ENCODE measurements at places on chromosomes 16 and 17.

- no peak for DNase-seq
Measured at GRCh38 chr17:34617398-34617797, 38.0 kb downstream of the TMEM132E start.

DNA sequence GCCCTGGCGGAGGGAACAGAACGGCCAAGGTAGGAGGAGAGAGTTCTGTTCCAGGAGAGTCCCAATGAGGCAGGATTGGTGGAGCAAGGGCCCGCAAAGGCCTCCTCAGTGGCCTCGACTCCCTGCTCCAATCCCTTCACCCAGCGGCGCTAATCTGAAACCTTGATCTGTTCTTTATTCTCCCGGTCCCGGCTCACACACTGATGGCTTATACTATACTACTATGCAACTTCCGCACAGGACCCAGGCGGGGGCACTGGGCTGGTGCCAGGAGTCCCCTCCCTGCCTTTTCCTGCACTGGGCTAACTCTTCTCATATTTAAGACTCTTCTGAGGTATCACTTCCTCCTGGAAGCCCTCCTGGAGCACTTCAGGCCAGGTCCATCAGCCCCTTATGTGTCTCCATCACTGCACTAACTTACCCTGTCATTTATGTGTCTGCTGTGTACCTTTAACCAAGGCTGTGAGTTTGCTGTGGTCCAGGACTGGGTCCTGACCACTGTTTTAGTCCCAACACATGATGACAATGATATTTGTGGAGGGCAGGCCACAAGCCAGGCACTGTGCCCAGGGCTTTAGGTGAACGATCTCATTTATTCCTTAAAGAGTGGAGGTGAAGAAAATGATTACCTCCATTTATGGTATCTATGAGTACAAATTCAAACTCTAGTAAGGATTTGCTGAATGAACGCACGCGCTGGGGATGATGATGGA, 6.8 kb downstream of the CCDC102A start:
- DNase-seq = no peak

DNA sequence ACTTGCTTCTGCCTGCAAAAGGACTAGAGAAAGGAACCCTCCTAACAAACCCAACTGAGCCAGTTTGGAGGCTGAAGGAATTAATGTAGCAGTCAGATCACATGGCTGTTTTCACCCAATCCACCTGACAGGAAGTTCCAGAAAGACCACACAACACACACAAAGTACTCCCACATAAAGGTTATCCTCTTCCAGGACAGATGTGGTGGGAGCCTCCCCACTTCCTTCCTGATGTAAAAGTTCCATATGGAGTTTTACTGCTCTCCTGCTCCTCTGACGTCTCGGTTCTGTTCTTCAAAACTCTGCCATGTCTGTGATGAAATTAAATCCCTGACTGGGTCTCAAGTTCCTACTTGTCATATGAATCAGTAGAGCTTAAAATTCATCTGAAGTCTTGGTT, 497.0 kb upstream of the HSBP1 start:
- DNase-seq = no peak

DNA sequence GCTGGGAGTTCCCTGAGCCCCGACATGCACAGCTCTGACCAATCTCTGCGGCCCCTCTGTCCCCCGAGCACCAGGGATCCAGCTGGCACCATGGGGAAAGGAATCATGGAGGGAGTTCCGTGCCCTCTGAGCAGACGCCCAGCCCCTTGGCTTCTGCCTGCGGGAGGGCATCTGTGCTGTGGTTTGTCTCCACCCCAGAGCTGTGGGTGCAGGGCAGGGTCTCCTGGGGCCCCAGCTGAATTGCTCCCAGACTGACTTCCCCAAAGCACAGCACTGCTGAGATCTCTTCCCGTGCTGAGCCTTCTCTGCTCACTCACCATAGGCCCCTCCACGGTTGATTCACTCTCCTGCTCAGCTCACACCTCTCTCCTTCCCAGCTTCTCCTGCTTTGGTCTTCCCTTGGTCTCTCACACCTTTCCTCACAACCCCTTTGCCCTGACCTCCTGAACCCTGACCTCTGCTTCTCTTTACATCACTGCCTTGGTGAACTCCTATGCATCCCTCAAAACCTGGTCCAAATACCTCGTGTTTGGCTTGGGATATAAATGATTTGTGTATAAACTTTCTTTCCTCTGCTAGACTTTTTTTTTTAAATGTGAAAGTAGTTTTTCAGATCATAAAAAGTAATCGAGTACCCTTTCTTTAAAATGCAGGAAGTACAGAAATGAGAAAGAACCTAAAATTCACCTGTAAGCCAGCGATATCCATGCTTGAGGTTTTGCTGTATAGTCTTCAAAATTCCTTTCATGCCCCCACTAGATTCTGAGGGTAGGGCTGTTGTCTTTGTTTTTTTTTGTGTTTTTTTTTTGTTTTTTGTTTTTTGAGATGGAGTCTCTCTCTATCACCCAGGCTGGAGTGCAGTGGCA, 265.3 kb downstream of the SEC14L1 start:
- DNase-seq = no peak

DNA sequence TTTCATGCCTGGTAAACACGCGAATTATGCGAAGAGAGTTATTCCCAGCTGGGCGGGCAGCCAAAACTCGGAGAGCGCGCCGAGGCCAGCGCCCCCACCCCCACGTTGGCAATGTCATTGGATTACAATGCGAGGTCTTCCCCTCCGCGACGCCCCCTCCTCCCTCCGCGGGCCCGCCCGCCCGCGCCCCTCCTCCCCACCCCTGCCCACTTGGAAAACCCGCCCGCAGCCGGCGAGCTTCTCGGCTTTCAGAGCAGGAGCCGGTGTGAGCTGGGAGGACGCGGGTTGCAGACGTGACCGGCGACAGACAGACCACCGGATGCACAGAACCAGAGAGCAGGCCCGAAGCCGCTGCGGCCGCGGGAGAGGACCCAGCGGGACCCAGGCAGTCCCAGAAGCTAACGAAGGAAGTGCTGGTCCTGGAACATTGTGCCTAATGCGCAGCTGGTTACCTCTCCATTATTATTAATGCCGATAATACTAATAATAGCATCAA, 4.0 kb downstream of the NOG start:
- DNase-seq = no peak
